ENCODE measurements at places on chromosomes 4 and X.

DNA sequence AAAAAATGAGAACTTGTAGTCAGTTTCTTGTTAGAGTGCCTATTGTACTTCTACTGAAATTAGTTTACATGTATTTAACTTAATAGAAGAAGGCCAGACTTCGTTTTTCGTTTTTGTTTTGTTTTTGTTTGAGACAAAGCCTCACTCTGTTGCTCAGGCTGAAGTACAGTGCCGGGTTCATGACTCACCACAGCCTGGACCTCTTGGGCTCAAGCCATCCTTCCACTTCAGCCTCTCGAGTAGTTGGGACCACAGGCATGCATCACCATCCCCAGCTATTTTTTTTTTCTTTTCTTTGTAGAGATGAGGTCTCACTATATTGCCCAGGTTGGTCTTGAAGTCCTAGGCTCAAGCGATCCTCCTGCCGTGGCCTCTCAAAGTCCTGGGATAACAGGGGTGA lies 793.9 kb downstream of the ADGRL3 start:
- no peak for DNase-seq

DNA sequence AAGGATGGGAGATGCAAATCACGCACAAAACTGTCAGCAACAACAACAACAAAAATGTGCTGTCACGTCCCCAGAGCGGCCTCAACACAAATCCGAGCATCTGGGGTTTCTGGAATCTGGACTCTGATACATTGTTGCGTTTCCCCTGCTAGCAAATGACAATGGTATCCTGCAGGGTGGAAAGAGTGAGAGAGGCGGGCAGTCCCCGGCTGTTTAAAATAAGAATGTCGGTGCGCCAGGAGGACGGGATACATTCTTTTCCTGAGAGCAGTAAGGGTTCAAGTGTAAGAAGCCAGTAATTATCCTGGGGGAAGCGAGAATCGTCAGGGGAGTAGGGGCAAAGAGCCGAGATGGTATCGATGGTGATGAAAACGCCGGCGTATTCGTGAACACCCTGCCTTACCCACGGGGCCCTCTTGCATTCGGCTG lies 310.2 kb downstream of the ASMT start:
- DNase-seq = no peak

GRCh38 chrX:111360839-111361238 lies 51.2 kb downstream of the DCX start:
- DNase-seq = no peak

DNA sequence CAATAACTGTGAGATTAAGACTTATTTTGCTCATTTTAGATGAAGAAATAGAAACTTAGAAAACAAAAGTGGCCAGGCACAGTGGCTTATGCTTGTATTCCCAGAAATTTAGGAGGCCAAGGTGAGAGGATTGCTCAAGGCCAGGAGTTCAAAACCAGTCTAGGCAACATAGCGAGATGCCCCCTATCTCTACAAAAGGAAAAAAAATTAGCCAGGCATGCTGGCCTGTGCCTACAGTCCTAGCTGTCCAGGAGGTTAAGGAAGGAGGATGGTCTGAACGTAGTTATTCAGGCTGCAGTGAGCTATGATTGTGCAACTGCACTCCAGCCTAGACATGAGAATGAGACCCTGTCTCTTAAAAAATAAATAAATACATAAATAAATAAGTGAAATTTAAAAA lies 28.0 kb downstream of the APELA start:
- DNase-seq = no peak

GRCh38 chrX:45889471-45889870 lies 655.8 kb downstream of the ZNF674 start:
- DNase-seq = no peak

- DNase-seq = no peak
Measured at GRCh38 chr4:8594097-8595038, 1.8 kb downstream of the CPZ start.

DNA sequence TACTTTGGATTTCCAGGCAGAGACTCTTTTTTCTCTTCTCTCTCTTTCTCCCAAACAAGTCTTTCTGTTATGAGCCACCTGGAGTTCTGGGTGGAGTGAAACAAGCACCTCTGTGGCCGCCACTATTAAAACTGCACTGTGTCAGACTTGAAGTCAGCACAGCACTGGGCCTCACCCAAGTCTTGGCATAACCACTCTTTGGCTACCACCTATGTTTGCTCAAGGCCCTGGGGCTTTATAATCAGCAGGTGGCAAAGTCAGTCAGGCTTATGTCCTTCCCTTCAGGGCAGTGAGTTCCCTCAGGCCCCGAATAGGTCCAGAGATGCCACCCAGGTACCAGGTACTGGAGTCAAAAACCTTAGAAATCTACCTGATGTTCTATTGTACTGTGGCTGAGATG lies 52.4 kb downstream of the ITIH6 start:
- DNase-seq = no peak

GRCh38 chr4:153781280-153781679 lies 7.6 kb downstream of the SFRP2 start:
- DNase-seq = no peak

DNA sequence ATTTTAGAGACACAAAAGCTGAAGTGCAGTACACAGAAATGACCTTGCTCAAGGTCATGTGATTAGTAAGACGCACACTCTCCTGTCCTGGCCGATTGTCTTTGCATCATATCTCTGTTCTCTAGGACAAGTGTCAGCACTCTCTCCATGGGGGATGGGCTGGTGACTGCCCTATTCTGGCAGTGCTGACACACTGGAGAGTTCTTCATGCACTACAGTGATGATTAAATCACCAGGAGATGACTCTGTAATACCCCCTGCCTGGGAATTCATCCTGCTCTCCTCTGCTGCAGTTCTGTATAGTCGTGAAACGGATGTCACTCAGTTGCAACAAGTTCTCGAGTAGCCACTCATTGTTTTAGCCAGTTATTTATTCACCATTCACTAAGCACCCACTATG lies 5.3 kb upstream of the SHISA3 start:
- DNase-seq = no peak

DNA sequence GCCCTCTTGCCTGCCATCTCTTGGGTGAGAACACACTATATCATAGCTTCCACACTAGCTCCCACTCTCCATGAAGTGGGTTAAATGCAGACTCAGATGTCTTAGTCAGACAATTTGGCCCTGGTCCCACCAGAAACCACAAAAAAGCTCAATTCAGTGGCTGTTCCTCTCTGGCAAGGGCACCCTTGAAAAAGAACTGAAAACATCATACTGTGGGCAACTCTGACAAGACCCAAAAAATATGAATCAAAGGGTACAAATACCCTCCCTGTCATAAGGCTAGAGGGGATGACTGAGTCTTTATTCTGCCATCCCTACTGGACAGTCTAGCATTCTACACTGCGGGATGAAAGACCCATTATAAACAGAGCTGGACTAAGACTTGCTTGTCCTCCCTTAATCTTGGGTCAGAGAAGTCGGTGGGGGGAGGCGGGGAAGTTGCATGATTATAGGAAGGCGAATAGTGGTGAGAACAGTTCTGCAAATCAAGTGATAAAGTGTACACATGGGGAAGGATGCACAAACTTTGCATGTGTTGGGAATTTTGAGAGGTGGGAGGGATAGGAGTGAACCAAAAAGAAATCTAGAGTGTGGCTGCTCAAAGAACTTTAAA lies 172.1 kb downstream of the OPHN1 start:
- DNase-seq = no peak

GRCh38 chr4:1232661-1233621 lies 16.0 kb downstream of the CTBP1 start:
- DNase-seq = no peak

- no peak for DNase-seq
Measured at GRCh38 chr4:86279293-86279960, 80.4 kb downstream of the MAPK10 start.

DNA sequence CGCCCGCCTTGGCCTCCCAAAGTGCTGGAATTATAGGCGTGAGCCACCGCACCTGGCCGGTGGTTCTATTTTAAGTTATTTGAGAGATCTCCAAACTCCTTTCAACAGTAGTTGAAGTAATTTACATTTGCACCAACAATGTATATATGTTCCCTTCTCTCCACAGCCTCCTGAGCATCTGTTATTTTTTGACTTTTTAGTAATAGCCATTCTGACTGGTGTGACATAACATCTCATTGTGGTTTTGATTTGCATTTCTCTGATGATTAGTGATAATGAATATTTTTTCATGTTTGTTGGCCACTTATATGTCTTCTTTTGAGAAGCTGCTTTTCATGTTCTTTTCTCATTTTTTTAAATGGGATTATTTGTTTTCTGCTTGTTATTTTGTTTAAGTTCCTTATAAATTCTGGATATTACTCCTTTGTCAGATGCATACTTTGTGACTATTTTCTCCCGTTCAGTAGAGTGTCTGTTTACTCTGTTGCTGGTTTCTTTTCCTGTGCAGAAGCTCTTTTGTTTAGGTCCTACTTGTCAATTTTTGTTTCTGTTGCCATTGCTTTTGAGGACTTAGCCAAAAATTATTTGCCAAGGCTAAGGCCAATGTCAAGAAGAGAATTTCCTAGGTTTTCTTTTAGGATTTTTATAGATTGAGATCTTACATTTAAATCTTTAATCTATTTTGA lies 213.2 kb downstream of the ARHGAP24 start:
- no peak for DNase-seq

DNA sequence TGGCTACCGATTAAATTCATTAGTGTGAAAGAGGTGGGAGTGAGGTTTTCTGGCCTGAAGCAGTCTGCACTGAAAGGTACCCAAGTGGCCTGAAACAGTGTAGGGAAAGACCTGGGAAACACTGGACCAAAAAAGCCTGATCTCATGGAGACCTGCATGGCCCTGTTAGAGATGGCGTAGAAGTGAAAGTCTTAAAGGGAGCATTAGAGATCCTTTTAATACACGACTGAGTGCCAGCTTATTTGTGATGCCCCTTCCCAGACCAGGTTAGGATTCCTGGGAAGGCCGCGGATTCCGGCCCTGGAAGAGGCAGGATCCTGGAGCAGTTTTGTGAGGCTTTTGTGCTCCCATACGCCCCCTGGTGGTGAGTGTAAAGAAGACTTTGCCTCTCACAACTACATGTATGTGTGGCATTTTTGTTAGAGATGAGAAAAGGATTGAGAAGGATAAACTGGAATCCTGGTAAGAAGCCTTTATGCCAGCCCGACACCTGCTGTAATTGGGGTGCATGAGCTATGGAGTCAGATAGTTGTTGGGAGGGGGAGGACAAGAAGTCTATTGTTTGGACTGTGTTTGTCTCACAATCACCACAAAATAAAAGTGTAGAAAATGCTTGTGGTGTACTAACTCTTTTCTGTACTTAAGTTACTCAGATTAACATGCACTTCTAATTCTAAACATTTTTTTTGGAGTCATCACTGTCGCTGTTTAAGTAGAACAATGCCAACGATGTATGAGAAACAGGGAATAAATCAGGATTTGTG lies 54.0 kb downstream of the JADE1 start:
- no peak for DNase-seq

DNA sequence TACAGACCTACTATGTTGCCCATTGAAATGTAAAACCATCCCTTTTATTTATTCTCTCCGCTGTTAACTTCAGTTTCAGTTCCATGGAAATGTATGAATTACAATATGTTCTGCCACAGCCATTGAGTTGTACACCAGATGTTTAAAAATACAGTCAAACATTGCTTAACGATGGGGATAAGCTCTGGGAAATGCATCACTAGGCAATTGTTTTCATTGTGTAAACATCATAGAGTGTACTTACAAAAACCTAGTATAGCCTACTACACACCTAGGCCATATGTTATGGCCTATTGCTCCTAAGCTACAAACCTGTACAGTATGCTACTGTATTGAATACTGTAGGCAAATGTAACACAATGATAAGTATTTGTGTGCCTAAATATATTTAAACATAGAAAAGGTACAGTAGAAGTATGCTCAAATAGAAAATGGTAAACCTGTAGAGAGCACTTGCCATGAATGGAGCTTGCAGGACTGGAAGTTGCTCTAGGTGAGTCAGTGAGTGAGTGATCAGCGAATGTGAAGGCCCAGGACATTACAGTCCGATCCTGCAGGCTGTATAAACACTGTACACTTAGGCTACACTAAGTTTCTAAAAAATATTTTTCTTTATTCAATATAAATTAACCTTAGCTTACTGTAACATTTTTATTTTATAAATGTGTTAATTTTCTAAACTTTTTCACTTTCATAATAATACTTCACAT lies 2.7 kb upstream of the PF4V1 start:
- no peak for DNase-seq

DNA sequence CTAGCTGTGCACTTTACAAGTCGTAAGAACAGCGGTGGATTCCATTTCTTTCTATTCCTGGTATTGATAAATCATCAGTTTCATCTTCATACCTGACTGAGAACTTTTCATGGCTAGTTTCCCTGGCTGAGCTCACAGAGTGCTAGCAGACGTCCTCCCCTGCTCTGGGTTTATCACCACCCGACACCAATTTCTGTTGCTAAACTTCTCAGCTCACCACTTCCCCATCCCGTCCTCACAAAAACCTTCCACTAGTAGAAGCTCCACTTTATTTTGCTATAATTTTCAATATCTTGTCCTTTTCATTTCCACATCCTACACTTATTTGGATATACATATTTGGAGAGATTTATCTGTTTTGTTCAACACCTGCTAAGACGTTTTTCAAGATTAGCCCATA lies 869.4 kb upstream of the FRG1 start:
- DNase-seq = no peak

GRCh38 chr4:336893-337142 lies 796 bp upstream of the ZNF141 start:
- DNase-seq = no peak

- no peak for DNase-seq
Measured at GRCh38 chrX:43836435-43837184, 45.6 kb downstream of the MAOB start.

All from stimulated activated CD8-positive, alpha-beta memory T cell treated with anti-CD3 and anti-CD28 coated beads, Interleukin-7, amount 100 ng/mL, for 1 hour (primary cell).